ENCODE measurements at places on chromosomes 6 and 20.

DNA sequence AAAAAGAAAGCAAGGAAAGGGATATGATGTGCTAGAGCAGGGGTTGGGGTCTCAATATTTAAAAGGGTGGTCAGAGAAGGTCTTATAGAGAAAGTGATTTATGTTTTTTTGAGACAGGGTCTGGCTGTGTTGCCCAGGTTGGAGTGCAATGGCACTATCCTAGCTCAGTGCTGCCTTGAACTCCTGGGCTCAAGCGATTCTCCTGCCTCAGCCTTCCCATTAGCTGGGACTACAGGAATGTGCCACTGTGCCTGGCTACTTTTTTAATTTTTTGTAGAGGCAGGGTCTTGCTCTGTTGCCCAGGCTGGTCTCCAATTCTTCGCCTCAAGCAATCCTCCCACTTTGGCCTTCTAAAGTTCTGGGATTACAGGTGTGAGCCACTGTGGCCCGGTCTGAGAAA is 433.3 kb downstream of the CDC5L start:
- no peak for DNase-seq

DNA sequence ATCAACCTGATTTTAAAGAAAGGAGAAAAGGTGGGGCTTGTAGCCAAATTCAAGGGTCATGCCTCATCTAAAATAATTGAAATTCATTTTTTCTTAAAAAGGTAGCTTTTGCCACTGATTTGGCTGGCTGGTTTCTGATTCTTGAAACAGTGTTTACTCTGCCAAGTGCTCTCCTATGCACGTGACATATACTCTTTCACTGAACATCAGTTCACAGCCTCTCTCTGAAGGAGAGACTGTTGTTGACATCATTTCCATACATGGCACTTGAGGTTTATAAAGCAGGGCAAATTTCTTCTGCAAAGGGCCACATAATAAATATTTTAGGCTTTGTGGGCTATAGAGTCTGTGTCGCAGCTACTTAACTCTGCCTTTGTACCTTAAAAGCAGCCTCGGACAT is 40.4 kb upstream of the DOK5 start:
- DNase-seq: no peak

DNA sequence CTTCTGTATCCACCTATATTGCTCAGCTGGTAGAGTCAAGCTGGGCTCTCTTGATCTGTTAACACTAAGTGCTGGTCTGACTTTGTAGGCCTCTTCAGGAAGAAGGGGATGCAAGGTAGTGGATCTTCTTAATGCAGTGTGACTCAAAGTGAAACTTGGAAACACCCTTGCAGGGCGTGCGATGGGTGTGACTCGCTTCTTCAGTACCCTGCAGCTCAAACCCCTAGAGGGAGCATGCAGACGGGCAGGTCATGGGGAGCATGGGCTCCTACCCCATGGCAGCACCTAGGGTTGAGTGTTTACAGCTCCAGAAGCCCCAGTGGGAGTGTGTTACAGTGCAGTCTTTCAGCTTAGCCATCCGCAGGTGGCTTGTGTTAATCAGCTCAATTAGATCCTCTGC is 757 bp upstream of the SAMD3 start:
- peak; percentile 30 for DNase-seq

DNA sequence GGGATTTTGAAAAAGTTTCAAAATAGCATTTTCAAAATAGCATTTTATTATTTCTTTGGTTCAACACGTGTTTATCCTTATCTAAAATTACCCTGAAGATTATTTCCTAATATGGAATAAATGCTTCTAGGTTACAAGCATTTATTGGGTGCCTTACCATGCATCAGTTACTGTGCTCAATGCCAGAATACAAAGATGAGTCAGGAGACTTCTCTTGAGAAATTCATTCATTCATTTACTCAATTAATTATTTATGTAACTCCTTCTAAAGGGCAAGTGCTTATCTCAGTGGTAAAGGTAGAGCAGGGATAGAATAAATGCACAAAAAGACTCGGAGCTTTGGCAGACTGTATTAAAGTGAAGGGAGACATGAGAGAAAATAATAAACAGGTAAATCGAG is 150.1 kb upstream of the PDE7B start:
- no peak for DNase-seq

DNA sequence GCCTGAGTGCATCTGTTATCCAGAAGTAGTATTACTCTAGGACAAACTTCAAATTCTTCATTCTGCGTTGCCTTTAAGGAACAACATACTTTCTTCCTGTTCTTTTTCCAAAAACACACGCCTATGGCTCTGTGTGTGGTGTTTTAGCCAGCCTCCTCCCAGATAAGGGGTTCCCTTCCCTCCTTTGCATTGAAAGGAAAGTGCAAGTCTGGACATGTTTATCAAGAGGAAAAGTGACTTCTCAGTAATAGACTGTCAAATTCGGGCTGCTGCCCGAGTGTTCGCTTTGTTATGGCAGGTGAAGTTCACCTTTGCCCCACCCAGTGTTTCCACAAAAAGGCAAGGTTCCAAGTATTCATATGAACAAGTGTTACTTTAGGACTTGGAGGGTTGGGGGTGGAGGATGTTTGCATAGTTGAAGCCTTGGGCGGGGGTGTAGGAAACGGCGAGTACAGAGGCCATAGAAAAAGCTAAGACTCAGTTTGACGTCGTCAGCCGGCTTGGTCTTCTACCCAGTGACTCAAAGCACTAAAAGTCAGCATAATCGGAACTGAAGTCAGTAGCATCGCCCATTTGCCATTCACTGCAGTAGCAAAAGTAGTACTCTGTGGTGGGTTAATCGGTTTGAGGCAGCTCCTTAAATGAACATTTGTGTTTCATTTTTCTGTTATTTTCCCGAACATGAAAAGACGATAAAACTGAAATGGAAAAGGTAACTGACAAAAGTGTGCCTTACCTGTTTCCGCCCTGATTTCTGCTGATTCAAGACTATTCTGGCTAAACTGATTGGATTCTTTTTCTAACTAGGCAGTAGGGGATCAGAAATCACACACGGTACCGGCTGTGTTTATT is 12.5 kb downstream of the PRDM1 start:
- peak; percentile 97 for DNase-seq

Data from T-helper 2 cell (primary cell).